ENCODE measurements at places on chromosomes 2 and 18.

DNA sequence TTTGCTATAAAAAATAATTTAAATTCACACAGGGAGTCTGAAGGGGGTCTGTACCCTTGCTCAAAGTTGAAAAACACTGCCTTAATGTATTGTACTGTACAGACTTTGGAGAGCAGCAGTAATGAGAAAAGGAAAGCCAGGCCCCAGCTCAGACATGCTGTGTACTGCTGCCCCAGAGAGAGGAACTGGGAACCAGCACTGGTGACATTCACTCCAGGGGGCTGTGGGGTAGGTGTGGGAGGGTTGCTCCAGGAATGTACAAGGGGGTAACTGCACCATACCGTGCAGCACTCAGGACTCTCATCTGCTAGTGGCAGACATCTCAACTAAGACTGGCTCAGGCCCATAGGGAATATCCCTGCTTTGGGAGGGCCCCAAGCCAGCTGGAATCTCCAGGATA is 146.0 kb upstream of the RMP24 start:
- DNase-seq, result no peak

GRCh38 chr18:63197246-63197869 is 122.2 kb downstream of the BCL2 start:
- DNase-seq, result no peak

DNA sequence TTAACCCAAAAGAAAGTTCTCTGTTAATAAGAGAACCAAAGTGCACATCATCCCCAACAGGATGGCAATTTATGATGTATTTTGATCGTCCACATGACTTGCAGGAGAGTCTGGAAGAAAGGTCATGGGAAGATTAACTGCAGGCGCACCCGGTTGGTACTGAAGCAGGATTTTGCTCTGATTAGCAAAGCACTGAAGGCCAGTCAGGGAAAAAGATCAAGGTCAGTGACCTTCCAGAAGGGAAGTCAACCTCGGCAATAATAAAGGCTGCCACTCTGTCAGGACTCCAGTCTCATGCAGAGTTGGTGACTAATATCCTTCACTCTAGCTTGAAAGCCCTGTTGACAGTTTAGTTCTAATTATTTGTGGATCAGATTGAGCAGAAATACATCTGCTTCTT is 432.7 kb upstream of the RAB12 start:
- DNase-seq, result no peak

DNA sequence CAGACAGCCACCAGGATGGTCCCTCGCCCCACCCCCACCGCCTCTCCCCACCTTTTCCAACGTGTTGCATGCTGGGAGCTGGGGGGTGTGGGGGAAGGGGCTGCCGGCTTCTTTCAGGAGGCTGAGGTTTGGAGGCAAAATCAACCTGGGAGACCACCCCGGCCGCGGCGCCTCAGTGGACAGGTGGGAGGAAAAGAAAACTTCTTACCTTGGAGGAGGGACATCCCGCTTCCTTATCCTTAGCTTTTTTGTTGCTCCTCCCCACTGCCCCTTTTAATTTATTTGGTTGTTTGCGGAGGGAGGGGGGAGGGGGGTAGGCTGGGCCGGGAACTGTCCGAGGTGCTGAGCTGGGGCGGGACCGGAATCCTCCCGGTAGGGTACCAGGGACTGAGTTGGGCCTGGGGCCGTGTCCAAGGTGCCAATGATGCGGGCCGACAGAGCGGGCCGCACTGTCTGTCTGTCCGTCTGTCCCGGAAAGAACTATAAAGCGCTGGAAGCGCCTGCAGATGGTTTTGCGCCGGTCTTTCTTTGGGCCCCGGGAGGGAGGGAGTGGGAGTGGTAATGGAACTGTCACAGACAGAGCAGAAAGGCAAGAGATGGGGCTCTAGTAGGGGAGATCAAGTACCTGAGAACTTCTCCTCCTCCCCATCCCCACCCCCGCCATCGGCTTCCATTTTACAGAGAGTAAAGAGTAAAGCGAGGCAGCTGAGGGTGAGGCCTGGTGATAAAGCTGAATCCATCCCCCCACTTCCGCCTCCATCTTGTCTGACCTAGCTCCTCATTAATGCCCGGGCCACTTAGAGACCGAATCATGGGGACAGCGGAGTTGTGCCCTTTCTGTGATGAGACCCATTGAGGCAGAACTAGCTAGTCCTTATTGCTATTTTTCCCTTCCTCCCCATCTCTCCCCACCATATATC is 2.4 kb downstream of the CDK5R2 start:
- DNase-seq, result peak; percentile 57

- DNase-seq, result no peak
Observed at GRCh38 chr2:64457524-64457923, 3.6 kb downstream of the LGALSL start.

GRCh38 chr2:79638410-79638809 is 125.6 kb downstream of the CTNNA2 start:
- DNase-seq, result peak; percentile 13

- DNase-seq, result peak; percentile 83
Observed at GRCh38 chr2:149313512-149313972, 16.8 kb upstream of the LYPD6 start.

GRCh38 chr2:168565112-168565511 is 109.0 kb downstream of the CERS6 start:
- DNase-seq, result no peak

- DNase-seq, result no peak
Observed at GRCh38 chr2:121860033-121860757, 104.7 kb downstream of the TSN start.

DNA sequence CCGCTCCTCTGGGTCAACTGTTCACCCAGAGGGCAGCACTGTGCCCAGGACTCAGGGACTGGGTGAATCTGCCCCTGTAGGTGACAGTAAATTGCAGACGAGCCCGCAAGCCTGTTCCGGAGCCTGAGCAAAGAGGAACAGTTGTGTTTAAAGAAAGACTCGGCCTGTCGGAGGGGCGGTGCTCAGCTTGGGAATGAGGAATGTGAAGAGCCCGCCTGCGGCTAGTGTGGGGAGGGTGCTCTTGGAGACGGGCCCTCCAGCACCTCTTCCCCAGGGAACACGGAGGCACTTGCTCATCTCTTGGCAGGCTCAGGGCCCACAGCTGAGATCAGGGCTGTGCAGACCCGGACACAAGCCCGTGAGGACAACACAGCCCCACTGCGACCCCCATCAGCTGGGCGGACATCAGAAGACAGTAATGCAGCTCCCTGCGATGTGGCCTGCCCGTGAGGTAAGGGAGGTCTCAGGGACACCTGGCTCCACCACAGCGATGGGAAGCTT is 299.0 kb downstream of the NDUFA10 start:
- no peak for DNase-seq

DNA sequence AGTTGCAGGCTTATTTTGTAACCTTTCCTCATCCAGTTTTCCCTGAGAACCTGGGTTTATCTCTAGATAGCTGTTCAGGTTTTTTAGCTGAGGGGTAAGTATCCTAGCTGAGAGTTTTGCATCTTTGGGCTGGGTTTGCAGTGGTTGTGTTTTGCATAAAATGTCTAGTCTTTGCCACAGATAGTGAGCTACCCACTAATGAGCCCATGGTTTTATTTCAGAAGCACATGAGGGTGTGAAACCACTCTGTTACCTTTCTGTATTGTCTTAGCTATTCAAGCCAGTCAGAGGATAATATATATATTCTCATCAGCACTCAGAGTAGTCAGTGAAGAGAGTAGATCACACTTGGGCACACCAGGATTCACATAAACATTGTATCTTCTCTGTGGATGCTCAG is 24.6 kb upstream of the TXNDC2 start:
- DNase-seq, result no peak

DNA sequence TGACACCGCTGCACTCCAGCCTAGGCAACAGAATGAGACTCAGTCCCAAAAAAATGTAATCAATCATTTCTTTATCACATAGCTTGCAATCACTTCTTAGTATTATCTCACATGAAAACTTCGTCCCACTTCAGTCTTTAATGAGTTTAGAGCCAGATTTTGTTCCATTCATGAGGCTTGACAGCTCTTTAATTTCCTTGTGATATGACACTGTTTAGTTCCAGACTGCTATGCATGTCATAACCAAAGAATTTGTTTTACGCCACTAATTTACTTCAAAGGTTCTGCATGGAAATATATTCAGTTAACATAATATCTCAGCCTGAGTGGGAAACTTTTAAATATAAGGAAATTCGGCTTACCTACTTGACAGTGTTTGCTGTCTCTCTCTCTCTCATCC is 113.1 kb downstream of the ZNF532 start:
- no peak for DNase-seq

DNA sequence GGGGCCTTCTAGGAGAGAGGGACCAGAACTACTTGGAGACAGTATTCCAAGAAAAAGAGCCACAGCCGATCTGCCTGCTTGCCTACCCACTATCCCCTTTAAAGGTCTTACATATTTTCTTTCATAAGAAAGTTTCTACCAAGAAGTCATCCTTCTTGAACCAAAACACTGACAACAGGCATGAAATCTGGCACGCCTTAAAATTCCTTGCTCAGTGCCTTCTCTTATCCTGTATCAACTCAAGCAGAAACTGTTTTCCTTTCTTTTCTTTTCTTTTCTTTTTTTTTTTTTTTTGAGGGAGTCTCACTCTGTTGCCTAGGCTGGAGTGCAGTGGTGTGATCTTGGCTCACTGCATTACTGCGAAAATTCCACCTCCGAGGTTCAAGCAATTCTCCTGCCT is 48.3 kb upstream of the ZFP36L2 start:
- DNase-seq, result no peak

DNA sequence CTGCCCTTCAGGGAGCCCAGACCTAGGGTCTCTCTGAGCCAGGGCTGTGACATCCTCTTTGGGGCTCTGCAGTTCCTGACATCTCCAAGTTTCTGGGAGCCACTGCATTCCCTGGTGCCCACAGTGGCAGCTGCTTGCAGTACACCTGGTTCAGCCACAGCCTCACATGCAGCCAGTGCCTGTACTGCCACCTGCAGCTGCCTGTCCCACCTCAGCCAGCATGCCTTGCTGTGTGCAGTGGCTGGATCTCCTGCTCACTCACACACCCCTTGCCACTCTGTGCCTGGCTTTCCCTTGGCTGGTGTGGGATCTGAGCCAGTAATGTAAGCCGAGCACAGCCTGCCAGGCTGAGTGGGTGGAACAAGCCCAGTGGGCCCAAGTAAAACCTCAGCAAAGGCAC is 1288.7 kb downstream of the CNTNAP5 start:
- no peak for DNase-seq

- peak; percentile 67 for DNase-seq
Observed at GRCh38 chr2:88350331-88351248, 101.9 kb downstream of the FOXI3 start.

GRCh38 chr18:63109022-63109421 is 210.5 kb downstream of the BCL2 start:
- DNase-seq, result no peak

- DNase-seq, result peak; percentile 9
Observed at GRCh38 chr2:125092276-125093009, 1067.4 kb downstream of the CNTNAP5 start.

GRCh38 chr2:157497638-157498314 is 53.9 kb upstream of the CYTIP start:
- DNase-seq, result peak; percentile 51

DNA sequence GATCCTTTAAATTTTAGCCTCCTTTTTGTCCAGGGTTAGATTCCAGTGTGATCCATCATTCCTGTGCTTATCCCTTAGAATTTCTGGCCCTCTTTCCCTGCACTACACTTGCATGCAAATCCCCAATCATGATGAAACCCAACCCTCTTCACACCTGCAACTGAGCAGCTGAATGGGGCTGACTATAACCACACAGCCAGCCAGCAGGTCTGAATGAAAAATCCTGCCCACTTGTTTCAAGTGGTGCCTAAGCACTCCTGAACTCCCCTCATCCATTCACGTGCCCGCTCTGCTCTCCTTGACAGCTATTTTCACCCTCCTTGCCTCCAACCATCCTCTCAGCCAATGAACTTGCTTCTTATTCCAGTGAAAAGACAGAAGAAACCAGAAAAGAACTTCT is 80.5 kb upstream of the AFF3 start:
- no peak for DNase-seq

DNA sequence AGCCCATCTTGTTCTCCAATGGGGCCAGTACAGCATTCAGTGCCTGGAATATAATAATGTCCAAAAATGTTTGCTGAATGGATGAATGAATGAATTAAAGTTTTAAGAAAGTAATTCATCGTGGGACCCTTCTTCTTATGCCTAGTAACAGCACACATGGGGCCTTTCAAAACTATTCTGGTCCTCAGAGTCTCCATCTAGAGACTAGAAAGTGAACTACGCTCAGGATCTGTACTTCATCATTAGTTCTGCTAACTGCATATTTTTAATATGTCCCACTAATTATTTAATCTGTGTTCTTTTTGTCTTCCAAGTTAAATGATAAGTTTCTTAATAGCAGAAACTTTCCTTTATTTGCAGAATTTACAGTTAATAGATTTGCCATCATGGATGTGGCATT is 172.5 kb downstream of the SMAD2 start:
- DNase-seq, result no peak

- peak; percentile 28 for DNase-seq
Observed at GRCh38 chr2:163044114-163044513, 205.5 kb upstream of the KCNH7 start.

- no peak for DNase-seq
Observed at GRCh38 chr18:13239171-13239956, 20.8 kb downstream of the LDLRAD4 start.

GRCh38 chr2:233832869-233833311 is 21.4 kb downstream of the HJURP start:
- DNase-seq, result no peak

GRCh38 chr2:37394263-37394662 is 49.8 kb downstream of the QPCT start:
- DNase-seq, result no peak

DNA sequence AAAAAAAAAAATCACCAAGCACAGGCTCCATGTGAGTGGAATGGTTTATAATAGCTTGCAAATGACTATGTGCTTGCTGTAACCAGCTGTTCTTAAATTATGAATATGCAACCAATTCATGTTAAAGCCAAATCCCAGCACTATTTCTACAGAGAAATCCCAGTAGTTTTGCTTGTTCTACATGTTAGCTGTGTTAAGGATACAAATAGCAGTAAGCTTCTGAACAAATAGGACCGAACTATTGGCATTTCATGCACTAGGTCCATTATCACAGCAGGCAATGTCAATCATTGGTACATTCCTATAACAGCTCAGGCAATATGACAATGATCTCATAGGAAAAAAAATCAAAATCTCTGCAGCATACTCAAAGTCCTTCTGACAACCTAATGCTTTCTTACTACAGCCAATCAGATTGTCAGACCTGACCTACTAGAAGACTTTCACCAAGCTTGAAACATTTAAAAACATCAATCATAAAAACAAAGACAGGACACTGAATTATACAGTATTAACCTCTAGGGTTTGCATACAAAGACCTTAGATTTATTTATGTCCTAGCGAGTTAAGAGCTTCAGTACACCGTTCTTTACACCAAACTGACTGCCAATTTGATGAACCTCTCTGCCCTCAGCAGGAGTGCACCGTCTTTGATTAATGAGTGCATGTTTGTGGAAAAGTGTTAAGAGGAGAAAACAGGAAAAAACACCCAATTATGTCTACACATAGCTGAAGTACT is 6.4 kb downstream of the BAZ2B start:
- DNase-seq, result no peak
